ENCODE measurements at places on chromosomes 12 and 14. TPM values are rescaled to one million over a fixed set of nuclear protein-coding genes. Genes with fewer than 3 reads are reported as not detected.

GRCh38 chr12:55687746-55688145, 20.0 kb downstream of the ITGA7 start:
- H3K4me3 ChIP-seq, result no peak overlapping the region
- no peak for DNase-seq
- no peak overlapping the region for H3K27ac ChIP-seq
- H3K36me3 ChIP-seq, result no peaks in the 10 kb centered on the region
- H3K27me3 ChIP-seq, result no peaks in the 10 kb centered on the region
- peaks cover 9% of the 10 kb centered on the region for H3K4me1 ChIP-seq

- no peaks in the 10 kb centered on the region for H3K4me1 ChIP-seq
- no peaks in the 10 kb centered on the region for H3K36me3 ChIP-seq
- H3K27me3 ChIP-seq, result no peaks in the 10 kb centered on the region
- no peak overlapping the region for H3K4me3 ChIP-seq
- DNase-seq, result no peak
- no peak overlapping the region for H3K27ac ChIP-seq
Observed at GRCh38 chr14:102071283-102071998, 15.4 kb downstream of the HSP90AA1 start.

DNA sequence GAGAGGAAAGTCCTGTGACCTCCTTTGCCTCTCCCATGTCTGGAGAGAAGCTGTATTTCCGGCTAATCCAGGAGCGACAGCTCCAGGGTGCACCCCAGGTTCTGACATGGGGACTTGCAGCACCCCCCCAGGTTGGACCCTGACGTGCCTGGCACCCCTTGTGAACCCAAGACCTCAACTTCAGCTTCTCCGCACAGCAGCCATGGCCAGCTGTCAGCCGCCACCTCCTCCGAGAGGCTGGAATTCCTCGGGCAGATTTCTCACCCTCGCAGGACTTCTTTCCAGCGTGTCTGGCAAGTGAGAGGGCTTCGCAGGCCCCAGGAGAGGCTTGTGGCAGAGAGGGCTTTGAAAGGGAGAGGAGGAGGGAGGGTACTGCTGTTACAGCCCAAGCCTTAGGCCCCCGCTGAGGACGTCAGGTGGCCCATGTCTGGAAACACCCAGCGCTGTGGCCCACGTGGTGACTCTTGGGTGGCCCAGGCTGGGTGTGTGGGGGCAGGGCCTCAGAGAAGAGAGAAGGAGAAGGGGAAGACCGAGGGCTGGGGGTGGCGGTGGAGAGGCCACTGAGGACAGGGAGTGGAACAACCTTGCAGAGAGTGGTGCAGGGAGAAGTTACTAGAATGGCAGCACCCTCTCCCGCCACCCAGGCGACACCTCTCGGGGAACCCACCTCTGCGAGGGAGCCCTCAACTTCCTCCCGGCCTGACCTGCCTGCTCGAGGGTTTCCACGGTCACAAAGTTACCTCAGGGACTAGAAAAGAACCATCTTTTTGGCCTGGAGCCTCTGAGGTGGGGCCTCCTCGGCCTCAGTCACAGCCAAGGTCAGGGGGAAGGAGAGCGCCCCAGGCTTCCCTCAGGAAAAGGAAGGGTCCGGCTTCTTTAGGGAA, 11.7 kb upstream of the RPS6KL1 start:
- DNase-seq, result no peak
- H3K36me3 ChIP-seq, result no peaks in the 10 kb centered on the region
- H3K4me3 ChIP-seq, result peak overlapping the region; percentile 22
- peak overlapping the region; percentile 72 for H3K27ac ChIP-seq
- H3K4me1 ChIP-seq, result peaks cover 42% of the 10 kb centered on the region

- DNase-seq, result no peak
- H3K4me3 ChIP-seq, result no peak overlapping the region
- H3K36me3 ChIP-seq, result no peaks in the 10 kb centered on the region
- H3K27ac ChIP-seq, result peak overlapping the region; percentile 89
- H3K4me1 ChIP-seq, result peaks cover 25% of the 10 kb centered on the region
- H3K27me3 ChIP-seq, result no peaks in the 10 kb centered on the region
Observed at GRCh38 chr12:45290216-45290605, 74.3 kb downstream of the ANO6 start.

DNA sequence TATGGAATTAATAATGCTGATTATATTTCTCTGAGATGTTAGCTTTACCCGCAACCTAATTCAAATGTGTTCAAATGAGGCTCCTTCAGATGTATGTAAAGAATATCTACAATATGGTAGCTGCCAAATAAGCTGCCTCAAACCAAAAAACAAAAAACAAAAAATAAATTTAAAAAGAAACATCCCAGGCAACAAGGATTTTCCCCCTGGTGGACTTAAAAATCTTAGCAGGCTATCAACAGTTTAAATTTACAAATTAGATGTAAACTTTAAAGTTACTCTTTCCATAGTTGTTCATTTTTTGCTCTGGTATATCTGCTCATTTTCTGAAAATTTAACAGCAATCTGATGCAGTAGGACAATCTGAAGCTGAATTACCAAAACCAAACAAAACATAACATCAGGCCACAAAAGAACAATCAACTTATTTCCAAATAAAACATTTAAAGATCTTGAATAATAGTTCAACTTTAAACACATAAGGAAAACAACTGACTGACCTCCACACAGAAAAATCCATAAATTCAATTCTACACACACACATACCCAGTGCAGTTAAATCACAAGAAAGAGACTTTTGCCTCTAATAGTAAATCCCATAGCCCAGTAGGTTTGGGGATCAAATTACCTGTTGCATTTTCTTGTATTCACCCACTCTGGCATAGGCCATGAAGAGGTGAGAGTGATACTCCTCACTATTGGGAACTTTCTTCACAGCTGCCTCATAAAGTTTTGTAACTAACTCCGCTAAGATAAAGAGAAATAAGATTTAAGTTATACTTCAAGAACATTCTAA, 21.3 kb downstream of the NAA25 start:
- H3K36me3 ChIP-seq, result peaks cover 13% of the 10 kb centered on the region
- H3K4me1 ChIP-seq, result no peaks in the 10 kb centered on the region
- no peak for DNase-seq
- no peaks in the 10 kb centered on the region for H3K27me3 ChIP-seq
- no peak overlapping the region for H3K4me3 ChIP-seq
- no peak overlapping the region for H3K27ac ChIP-seq

DNA sequence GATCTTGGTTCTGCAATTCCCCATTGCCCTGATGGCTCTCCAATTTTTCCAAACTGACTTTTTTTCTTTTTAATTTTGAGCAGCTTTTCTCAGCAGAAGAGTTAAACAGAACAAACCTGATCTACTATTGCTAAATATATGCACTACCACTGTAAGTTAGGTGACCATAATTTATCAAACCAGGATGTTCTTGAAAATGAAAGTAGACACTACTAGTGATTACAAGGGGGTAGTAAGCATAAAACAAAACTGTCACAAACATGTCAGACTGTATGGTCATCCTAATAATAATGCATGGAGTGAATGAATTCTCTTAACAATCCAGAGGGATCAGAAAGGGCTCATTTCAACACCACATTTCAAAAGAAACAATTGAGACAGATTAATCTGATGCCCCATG, 183.0 kb upstream of the FOXN3 start:
- no peaks in the 10 kb centered on the region for H3K27me3 ChIP-seq
- peaks cover 4% of the 10 kb centered on the region for H3K4me1 ChIP-seq
- DNase-seq, result no peak
- H3K27ac ChIP-seq, result no peak overlapping the region
- no peak overlapping the region for H3K4me3 ChIP-seq

GRCh38 chr14:99253890-99254289, 18.1 kb downstream of the BCL11B start:
- no peaks in the 10 kb centered on the region for H3K4me1 ChIP-seq
- no peak overlapping the region for H3K27ac ChIP-seq
- DNase-seq, result no peak
- H3K36me3 ChIP-seq, result no peaks in the 10 kb centered on the region

GRCh38 chr12:51751661-51752060, 96.9 kb downstream of the FIGNL2 start:
- no peak overlapping the region for H3K4me3 ChIP-seq
- no peak for DNase-seq
- H3K27ac ChIP-seq, result no peak overlapping the region
- no peaks in the 10 kb centered on the region for H3K36me3 ChIP-seq

GRCh38 chr12:62800707-62801400, 134.1 kb downstream of the PPM1H start:
- H3K27me3 ChIP-seq, result no peaks in the 10 kb centered on the region
- H3K4me1 ChIP-seq, result no peaks in the 10 kb centered on the region
- DNase-seq, result no peak

DNA sequence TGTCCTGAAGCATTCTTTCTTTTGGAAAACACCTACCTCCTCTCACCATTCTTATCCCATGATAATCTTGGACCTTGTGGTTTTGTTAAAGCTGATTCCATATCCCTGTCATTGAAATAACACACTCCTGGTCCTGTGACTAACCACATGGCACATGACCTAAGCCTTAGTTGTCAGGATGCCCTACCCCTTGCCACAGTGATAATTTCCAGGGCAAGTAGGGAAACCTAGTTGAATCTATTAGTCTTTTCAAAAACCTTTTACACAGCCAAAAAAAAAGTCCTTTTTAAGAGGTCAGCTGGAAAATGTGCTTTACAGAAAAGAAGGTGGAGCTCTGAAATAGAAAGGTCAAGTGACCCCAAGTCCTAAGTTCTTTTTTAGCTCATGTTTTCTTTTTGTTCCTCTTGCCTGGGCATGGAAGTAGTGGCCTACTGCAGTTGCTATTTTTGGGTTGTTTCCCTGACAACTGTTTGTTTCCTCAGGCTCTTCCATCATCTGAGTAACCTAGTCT, 608.4 kb downstream of the LRFN5 start:
- H3K4me1 ChIP-seq, result no peaks in the 10 kb centered on the region
- H3K4me3 ChIP-seq, result no peak overlapping the region
- no peak for DNase-seq
- no peaks in the 10 kb centered on the region for H3K27me3 ChIP-seq
- H3K27ac ChIP-seq, result peak overlapping the region; percentile 30
- H3K36me3 ChIP-seq, result no peaks in the 10 kb centered on the region

GRCh38 chr12:63319386-63319785, 168.4 kb upstream of the AVPR1A start:
- H3K27ac ChIP-seq, result no peak overlapping the region
- peaks cover 3% of the 10 kb centered on the region for H3K27me3 ChIP-seq
- DNase-seq, result no peak
- H3K36me3 ChIP-seq, result no peaks in the 10 kb centered on the region

DNA sequence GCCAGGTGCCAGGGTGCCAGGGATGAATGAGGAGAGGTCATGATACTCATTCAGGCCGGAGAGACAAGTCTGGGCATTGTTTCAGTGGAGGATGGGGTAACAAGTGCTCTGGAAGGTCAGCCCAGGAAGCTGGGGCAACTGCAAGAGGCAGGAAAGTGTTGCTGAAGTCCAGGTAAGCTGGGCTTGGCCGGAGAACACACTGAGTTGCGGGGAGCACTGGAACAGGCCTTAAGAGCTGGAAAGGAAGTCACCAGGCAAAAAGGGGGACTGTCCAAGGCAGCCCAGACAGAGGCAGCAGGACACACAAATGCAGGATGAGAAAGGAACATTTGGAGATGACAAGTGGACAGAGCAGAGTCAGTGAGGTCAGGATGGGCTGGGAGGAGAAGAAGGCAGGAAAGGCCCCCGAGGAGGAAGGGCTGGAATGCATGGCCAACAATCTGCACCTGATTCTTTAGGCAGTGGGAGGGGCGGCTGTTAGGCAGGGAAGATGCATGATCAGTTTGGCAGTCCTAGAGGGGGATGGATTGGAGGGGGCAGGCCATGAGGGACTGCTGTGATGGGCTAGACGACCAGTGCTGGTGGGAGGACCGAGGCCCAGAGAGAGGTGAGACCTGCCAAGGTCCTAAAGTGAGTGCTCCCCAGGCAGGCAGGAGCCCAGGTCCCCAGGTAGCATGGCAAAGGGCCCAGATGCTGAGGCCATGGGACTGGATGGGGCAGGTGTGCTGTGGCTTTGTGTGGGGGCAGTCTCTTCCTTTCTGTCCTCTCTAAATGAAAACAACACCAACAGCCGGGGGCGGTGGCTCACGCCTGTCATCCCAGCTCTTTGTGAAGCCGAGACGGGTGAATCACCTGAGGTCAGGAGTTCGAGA, 17.2 kb upstream of the HHIPL1 start:
- H3K27me3 ChIP-seq, result no peaks in the 10 kb centered on the region
- no peaks in the 10 kb centered on the region for H3K4me1 ChIP-seq
- H3K27ac ChIP-seq, result no peak overlapping the region
- DNase-seq, result no peak
- H3K36me3 ChIP-seq, result no peaks in the 10 kb centered on the region

DNA sequence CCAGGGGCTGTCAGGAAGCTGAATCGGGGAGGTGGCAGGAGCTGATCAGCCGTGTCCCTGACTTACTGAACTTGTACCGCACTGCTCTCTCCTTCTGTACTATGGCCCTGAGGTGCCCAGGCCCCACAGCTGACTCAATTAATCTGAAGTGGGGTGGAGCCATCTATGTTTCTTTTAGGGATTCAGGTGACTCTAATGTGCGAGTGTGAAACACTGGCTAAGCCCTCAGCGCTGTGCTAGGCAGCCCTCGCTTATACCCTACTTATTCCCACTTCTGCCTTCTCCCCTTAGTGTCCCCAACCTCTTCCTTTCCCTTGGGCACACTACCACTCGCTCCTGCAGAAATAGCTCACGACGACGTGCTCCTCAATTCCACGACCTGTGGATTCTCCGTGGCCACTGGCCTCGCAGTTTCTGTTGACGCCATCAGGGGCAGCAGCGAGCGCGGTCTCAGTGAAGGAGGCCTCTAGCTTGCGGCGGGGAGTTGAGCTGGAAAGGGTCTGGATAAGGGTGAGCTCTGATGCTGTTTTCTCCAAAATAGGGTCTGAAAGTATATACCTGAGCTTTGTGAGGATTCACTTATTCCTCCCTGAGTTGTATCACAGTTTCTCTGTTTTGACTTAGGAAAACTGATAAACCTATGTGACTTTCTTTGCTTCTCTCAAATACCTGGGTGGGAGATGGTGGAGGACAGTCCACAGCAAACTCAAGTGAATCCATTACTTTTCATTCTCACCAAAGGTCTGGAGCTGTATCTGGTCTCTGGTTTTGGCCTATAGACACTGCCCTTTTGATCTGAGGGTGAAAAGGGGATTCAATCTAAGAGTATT, 167.6 kb downstream of the SLC41A2 start:
- no peaks in the 10 kb centered on the region for H3K36me3 ChIP-seq
- DNase-seq, result peak; percentile 67
- no peaks in the 10 kb centered on the region for H3K27me3 ChIP-seq
- H3K4me3 ChIP-seq, result no peak overlapping the region
- no peak overlapping the region for H3K27ac ChIP-seq

Gene CLEC7A
- total RNA-seq, result 3.0 TPM

Gene STAT6
- 20.9 TPM for total RNA-seq

Gene SERPINA5
- total RNA-seq, result 16.3 TPM

Gene CPNE8
- total RNA-seq, result 2.7 TPM

Gene NFE2
- 0.30 TPM for total RNA-seq

Gene SLC2A14
- 0.34 TPM for total RNA-seq

Measured in psoas muscle (tissue), 8 donors.